Mucosa of gallbladder (tissue), 1 donor: ENCODE measurements at places on chromosomes 6 and 20. TPM values are rescaled to one million over a fixed set of nuclear protein-coding genes. Genes with fewer than 3 reads are reported as not detected.

DNA sequence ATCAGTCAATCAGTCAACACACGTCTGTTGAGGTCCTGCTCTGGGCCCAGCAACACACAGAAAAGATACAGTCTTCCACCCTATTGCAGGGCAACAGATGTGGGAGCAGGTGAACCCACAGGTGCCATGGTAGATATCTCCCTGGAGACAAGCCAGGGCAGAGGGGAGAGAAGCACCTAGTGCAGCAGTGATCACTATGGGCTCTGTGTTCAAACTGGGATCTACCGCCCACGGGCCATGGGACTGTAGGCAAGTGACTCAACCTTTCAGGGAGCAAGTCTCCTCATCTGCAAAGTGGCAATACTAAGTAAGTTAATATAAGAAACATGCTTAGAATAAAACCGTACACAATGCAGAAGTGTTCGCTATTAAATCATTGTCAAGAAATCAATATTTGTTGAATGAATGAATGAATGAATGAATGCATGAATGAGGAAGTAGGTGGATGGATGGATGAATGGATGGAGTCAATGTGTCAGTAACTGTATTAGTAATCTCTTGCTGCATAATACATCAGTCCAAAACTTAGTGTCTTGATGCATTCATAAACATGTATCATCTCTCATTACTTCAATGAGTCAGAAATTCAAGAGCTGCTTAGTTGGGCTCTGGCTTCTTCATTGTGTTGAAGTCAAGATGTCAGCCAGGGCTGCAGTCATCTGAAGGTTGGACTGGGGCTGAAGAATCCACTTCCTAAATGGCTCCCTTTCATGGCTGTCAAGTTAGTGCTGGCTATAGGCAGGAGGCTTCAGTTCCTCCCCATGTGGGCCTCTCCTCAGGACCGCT lies 31.9 kb upstream of the NFATC2 start:
- no peak for DNase-seq

- DNase-seq = peak; percentile 30
Observed at GRCh38 chr6:149271348-149272340, 45.9 kb upstream of the TAB2 start.

DNA sequence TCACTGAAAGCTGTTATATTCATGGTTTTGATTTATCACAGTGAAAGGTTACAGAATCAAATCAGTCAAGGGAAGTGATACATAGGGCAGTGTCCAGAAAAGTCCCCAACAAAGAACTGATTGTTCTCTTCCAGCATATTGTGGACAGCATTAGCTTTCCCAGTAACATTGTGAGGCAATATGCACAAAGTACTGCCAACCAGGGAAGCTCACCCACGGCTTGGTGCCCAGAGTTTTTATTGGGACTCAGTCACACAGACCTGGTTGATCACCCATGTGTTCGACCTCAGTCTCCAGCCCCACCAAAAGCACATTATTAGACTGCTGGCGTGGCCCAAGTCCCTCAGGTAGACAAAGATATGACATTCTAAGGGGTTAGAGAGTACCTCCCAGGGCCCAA lies 76.0 kb downstream of the LCA5 start:
- DNase-seq = peak; percentile 16

- no peak for DNase-seq
Observed at GRCh38 chr6:41511443-41512060, 34.6 kb upstream of the FOXP4 start.

DNA sequence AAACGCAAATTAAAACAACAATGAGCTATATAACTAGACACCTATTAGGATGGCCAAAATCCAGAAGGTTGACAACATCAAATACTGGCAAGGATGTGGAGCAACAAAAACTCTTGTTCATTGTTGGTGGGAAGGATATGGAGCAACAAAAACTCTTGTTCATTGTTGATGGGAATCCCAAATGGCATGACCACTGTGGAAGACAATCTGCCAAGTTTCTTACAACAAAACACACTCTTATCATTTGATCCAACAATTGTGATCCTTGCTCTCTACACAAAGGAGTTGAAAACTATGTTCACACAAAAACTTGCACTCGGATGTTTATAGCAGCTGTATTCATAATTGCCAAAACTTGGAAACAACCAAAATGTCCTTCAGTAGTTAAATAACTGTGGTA lies 61.8 kb upstream of the LAMA2 start:
- DNase-seq = no peak

- no peak for DNase-seq
Observed at GRCh38 chr20:53735536-53736050, 142.0 kb upstream of the ZNF217 start.

DNA sequence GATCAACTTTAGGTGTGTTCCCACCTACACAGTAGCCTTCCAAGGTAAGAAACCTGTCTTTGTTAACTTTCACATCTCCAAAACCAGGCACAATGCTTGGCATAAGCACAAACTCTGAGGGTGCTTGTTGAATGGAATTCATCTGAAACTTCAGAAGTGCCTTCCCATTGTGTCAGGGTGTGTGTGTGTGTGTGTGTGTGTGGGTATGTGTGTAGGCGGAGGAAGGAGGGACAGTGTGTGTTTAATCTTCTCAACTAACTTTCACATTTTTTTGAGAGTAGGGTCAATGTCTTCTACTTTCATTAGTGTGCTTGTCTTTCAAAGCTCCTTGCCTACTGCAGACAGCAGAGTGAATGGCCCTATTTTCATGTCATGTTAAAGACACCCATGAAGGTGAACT lies 45.6 kb downstream of the PDE7B start:
- no peak for DNase-seq

OXT gene
- 0.46 TPM for total RNA-seq

EPHA7 gene
- total RNA-seq = 11.3 TPM

OR2B6 gene
- total RNA-seq = not detected
